T-helper 9 cell (primary cell): ENCODE measurements at places on chromosomes 7 and 10.

DNA sequence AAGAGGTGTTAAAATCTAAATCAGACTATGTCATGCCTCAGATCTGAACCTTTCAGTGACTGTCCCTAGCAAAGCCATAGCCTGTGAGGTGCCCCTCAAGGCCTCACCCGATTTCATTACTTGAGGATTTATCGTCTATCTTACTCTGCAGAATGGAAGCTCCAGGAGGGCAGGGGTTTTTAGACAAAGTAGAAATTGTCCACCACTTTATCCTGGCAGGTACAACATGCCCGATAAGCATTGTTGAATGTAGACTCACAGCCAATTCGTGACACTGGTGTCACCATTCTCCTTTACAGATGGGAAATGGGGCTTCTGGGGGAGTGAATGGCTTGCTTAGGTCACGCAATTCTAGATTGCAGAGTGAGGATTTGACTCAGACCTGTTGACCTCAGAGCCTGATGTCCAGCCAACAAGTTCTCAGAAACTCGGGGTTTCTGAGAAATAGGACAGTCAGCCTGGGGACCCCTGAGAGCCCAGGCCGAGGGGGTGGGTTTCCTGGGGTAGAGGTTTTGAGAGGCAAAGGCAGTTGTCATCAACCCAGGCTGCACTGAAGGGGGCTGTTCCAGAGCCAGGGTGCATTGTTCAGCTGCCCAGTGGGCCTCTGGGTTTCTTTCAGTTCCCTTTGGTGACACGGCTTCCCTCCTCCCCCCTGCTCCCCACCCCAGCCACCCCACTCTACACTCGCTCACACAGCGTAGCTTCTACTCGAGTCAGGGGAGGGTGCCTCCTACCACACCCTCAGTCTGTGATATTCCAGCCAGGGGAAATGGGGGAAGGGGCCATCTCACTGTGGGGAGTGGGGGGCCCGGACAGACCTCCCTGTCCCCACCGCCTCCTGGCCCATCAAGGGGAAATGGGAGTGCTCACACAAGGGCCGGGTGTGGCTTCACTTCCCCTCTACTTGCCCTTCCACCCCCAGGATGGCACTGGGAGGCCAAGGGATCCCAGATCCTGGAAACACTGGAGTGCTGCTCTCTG, 3.1 kb upstream of the IRF5 start:
- DNase-seq: no peak

DNA sequence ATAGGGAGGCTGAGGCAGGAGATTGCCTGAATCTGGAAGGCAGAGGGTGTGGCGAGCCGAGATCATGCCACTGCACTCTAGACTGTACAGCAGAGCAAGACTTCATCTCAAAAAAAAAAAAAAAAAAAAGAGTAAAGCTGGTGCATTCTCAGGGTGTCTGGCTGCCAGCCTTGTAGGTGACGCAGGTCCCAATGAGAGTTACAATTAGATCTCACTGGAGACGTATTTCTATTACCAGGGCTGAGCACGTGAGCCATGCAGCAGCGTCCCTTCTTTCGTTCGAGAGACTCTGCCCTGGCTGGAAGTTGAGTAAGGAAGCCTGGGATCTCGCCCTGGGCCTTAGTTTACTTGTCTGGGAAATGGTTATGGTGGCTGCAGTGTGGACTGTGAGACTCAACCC, 22.4 kb upstream of the ZMIZ1 start:
- DNase-seq: no peak

DNA sequence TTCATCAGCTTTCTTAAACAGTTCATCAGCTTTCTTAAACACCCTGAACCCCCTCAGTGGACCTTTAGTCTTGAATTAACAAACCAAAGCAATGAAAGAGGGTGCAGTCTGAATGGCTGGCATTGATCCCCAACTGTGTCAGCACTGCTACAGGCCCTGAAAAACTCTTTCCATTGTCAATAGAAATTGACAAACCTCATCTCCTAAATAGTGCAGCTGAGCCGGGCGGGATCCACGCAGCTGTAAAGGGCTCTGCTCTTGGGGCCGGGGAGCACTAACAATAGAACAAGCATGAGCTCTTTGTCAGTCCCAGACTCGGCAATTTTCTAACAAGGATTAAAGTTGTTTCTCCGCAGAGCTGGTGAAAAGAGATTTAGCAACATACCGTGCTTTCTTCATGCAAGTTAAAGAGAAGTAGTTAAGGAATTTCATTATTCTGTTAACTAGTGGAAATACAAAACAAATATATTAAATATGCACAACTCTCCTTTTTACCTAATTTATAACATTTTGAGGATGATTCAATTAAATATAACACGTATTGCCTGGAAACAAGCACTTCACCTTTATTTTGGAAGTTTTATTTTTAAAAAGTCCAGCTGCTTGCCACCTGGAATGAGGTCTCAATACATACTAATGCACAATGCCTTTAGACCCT, 24.7 kb upstream of the FEZF1 start:
- no peak for DNase-seq

GRCh38 chr10:74816824-74817498, 9.4 kb upstream of the KAT6B start:
- no peak for DNase-seq

DNA sequence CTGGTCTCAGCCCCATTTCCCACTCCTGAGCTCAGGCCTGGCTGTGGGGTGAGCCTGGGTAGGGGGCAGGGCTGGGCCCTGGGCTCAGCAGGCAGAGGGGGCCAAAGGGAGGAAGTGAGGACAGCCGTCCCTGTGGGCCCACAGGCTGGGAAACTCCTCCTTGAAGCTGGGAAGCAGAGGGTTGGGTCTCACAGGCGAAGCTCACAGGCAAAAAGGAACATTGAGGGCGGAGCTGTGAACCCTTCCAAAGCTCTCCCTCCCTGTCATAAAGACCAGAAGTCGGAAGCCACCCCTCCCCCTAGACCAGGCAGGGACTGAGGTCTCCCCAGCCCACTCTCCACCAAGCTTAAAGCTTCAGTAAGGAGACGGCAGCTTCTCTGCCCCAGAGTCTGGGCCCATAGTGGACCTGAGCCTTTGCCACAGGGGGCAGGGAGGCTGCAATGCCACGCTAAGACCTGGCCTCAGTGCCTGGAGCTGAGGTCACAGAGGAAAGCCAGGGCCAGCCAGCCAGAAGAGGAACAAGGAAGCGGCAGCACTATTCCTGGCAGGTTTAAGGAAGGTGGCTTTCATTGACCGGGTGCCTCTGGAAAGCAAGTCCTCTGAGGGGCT, 1.0 kb upstream of the KCP start:
- DNase-seq: no peak

- no peak for DNase-seq
These were observed 85.0 kb downstream of the KMT2E start for GRCh38 chr7:105098863-105099515.

DNA sequence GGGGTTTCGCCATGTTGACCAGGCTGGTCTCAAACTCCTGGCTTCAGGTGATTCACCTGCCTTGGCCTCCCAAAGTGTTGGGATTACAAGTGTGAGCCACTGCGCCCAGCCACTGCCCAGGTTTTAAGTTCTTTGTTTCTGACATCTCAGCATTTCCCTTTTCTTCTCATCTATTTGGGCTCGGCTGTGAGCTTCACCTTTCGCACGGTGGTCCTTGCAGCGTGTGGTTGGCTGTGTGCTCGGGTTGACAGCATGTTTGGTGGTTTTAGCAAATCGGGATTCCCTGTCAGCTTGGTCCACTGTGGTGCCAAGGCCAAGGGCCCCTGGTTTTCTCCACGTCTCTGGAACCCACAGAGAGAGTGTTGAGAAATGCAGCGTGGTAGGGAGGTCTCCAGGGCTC, 138.8 kb downstream of the DNAJB6 start:
- DNase-seq: no peak

DNA sequence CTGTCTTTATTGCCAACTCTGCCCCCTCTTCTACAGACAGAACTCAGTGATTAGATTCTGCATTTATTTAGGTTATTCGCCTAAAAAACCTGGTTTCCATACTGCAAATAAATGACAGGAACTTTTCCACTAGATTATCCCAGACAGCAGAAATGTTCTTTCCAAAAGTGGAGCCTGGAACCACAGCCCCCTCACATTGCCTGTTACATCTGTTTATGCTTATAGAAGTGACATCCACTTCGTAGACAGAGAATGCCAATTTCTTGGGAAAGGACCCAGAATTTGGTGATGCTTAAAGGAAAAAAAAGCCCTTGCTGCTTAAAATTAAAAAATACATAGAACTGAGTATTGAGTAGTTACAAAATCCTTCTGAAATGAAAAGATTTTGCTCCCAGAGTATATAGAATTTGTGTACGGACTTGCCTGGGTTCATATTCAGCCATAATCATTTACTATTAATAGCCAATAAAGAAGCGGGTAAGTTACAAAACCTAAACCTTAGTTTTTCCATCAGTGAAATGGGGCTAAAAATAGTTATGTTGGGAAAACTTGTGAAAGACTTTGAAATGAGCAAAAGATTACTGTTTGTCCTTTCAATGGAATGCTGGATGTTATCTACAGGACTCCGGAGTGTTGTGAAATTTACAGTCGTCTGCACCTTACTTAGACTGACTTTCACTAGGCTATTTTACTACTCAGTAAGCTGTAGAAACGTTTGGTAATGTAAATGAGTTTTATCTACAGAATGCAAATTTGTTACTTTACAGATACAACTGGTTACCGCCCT, 1.1 kb upstream of the PPP1R9A start:
- DNase-seq: no peak

GRCh38 chr7:33706771-33707200, 198.6 kb upstream of the BMPER start:
- DNase-seq: no peak

DNA sequence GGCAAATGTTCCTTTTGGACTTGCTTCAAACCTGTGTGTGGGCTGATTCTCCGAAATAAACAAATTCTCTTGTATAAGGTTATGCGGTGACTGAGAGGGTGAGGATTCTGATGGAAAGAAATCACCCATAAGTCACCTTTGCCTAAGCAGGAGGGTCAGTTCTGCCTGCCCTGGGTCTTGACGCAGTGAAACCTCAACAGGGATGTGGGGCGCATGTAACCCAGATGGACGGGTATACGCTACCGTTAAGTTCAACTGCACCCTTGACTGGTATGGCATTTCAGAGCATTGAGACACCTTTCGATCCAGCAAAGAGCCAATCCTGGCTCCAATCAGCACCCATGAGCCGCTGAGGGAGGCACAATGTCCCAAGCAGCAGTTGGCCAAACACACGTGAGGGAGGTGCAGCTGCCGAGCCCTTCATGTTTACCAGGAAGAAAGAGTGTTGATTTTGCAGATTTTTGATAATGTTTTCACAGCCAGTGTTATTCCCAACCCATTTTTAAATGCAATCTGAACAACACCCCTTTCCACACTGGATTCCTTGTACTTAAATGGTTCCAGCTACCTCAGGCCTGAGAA, 48.1 kb downstream of the SORBS1 start:
- no peak for DNase-seq

- no peak for DNase-seq
These were observed 50.0 kb upstream of the KCNIP2 start for GRCh38 chr10:101893510-101894120.
